Effector memory CD4-positive, alpha-beta T cell (primary cell): ENCODE measurements at places on chromosomes 2 and 18.

DNA sequence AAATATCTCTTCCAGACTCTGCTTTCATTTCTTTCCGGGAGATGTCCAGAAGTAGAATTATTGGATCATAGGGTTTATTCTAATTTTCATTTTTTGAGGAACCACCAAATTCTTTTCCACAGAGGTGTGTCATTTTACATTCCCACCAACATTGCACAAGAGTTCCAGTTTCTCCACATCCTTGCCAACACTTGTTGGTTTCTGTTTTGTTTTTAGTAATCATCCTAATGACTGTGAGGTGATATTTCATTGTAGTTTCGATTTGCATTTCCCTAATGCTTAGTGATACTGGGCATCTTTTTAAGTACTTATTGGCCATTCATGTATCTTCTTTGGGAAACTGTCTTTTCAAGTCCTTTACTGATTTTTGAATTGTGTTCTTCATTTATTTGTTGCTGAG lies 513.1 kb downstream of the PARD3B start:
- DNase-seq, result no peak

DNA sequence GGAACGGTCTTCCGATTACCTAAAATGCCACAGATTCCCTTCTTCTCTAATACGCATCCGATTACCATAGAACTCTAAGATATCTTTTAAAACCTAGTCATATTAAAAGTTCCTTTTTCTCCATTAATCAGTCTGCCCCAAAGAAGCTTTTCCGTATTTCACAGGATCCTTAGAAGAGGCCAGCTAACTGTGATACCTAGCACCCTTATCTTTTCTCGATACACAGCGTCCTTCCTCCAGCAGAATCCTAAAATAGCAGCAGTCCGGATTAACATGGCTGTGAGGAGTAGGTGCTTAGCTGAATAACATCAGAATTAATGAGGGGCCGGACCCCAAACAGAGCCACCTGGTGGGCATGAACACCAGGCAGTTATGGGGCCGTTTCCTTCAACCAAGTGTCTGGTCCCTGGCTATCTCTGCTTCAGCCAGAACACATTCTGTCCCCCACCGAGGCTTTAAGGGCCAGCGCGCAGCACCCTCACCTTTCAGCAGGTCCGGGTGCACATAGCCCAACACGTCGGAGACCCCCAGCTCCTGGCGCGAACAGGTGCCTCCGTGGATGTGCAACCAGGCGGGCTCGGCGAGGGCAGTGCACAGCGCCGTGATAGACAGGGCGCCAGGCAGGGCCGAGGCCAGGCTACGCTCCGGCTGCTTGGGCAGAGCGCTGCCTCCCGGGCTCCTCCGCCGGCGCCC lies 995 bp downstream of the TMEM127 start:
- no peak for DNase-seq

DNA sequence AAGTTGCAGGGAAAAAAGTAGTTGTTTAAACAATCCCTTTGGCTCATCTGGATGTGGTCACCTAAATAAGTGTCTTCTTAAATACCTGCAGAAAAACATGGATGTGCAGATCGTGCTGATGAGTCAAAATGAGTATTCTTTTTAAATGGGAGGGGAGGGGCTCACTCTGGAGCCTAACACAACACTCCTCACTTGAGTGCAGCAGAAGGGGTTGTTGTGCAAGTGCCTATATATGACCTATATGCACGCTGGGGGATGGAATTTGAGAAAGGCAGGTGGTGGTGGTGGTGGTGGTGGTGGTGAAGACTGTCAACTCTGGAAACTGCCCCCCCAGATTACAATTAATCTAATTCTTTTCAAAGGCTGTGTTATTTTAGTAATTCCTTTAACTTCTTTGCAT lies 77.9 kb upstream of the FAM124B start:
- no peak for DNase-seq

- no peak for DNase-seq
Measured at GRCh38 chr2:237354892-237355291, 59.1 kb downstream of the COL6A3 start.

- DNase-seq, result no peak
Measured at GRCh38 chr2:174635015-174635593, 37.5 kb upstream of the WIPF1 start.

GRCh38 chr2:207792244-207792785 lies 22.6 kb upstream of the FZD5 start:
- no peak for DNase-seq

GRCh38 chr2:68031542-68032160 lies 31.2 kb downstream of the C1D start:
- DNase-seq, result no peak

DNA sequence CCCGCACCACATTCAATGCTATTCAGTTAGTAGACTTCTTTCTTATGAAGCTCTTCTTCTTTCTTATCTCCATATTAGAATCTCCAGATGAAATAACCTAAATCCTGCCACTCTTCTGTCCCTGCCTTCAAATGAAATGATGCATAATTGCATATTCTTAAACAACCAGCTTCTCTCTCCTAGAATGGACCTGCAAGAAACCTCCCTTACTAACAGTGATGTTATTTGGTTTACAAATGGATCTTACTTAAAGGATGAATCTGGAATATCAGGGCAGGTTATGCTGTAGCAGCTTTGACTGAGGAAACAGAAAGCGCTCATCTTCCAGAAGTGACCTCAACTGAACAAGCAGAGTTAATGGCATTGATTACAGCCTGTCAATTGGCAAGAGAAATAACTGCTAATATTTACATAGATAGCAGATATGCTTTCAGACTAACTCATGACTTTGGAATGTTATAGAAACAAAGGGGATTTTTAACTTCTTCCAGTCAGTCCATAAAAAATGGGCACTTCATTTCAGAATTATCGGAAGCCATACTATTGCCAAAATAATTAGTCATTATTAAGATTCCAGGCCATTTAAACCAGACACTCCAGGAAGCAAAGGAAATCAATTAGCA lies 755.7 kb upstream of the HS6ST1 start:
- no peak for DNase-seq

GRCh38 chr2:83595121-83595690 lies 863.9 kb downstream of the SUCLG1 start:
- DNase-seq, result no peak

DNA sequence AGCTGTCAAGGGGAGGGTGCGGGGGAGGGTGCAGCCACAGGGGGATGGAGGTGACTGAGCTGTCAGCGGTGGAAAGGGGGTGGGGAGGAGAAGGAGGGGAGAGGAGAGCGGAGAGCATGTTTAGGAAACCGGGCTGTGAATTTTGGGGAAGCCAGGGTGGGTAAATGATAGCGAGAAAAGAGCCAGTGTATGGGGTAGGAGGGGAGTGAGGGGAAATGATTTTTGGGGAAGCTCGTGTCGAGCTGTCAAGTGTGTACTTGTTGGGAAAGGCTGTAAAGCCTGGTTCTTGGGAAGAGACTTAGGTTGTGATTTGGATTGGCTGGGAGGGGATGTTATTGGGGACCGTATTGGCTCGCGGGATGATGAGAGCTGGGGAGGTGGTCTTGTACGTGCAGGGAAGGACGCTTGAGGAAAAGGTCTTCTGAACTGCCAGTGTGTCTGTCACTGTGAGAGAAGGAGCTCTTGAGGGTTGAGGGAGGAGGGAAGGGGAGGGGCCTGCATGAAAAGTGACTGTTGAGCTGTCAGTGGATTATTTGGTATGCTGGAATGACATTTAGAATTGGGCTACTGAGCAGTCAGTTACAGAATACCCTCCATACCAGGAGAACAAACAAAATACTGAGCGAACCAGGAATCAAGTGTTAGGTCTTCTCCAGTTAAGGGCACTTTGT lies 1.0 kb downstream of the UBR3 start:
- peak; percentile 10 for DNase-seq

DNA sequence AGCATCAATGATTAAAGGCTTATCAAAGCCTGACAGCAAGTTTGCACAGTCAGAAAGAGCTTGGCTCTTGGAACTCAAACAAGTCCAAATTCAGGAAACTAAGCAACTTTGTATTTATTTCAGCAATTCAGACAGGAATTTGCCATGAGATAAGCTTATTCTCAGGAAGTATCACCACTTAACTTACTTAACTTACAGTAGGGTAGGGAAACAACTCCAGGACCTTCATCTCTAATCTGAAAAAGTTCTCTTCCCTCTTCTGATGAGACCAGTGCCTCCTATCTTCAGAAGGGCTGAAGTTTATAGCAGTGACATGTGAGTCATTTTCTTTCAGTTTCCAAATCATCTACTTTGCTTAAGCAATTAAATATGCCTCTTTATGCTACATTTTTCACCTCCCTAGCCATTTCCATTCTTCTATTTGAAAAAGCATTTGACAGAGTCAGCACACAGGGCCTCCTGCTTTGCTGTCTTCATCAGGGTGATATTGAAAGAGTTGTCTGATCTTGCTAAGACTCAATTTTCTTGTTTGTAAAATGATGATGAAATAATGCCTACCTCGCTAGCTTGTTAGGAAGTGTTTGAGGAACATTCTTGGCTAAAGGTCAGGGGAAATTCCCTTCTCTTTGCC lies 389.5 kb downstream of the RND3 start:
- DNase-seq, result no peak

DNA sequence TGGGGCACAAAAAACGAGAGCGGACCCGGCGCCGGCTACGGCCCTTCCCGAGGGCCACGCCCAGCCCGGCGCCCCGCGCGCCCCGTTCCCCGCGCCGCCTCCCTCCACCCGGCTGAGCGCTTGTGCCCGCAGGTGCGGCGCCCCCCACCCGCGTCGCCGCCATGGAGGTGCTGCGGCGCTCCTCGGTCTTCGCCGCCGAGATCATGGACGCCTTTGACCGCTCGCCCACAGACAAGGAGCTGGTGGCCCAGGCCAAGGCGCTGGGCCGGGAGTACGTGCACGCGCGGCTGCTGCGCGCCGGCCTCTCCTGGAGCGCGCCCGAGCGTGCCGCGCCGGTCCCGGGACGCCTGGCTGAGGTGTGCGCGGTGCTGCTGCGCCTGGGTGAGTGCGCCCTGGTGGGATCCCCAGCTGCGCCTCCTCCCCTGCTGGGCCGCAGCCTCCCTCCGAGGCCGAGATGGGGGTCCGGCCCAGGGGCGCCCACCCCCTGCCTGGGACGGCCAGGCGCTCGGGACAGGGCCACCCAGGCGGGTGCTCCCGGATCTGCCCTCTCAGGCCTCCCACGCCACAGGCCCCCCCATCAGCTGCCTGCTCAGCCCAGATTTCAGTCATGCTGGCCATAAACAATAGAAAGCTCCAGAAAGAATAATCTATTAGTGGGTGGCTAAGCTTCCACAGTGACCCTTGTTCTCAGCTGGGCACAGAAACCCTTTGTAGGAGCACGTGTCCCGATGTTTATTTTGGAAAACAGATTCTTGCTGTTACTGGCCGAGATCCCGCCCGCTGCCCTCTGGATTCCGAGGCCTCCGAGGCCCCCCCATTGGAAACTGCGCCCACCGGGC lies 997 bp downstream of the BOK start:
- DNase-seq, result no peak
